Stimulated activated CD4-positive, alpha-beta T cell treated with anti-CD3 and anti-CD28 coated beads, Interleukin-4, amount 100 ng/mL, for 1 hour (primary cell): ENCODE measurements at places on chromosomes 6 and 20.

DNA sequence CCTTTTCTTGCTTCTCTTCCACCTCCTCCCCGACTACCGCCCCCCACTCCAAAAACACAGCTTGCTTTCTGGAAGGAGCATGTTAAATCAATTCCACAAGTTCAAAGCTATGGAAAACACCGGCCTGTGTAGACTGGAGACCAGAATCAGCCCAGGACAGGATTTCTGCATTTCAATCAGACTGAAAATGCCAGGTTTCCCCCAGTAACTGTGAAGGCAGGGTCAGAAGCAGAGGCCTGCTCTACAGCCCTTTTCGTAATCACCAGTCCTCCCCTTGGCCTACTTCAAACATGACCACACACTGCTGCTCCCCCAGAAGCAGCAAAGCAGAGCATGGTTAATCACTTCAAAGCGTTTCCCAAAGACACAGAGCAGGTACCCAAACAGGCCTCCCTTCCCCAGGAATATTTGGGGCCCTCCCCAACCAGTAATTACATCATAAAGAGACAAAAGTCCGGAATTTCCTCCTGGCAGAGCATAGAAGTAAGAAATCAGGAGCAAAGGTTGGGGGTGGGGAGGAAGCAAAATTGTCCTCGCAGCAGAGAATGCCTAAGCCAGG is 38.4 kb downstream of the ZMYND8 start:
- DNase-seq, result no peak

DNA sequence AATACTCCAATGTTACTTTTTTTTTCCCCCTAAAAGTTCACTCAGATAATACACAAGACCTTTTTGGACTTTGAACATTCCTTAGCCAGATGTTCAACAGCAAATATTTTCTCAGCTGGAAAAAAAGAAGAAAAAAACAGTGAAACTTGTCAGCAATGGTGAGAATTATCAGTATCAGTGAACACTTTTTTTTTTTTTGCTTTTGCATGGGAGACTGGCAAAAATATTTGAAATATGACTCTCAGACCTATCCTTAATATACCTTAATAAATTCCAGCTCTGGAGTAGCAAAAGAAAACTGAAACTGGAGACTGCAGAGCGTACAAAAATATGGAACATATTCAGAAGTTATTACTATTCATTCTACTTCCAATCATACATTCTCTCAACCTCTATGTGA is 92.3 kb downstream of the RFPL4B start:
- DNase-seq, result no peak

DNA sequence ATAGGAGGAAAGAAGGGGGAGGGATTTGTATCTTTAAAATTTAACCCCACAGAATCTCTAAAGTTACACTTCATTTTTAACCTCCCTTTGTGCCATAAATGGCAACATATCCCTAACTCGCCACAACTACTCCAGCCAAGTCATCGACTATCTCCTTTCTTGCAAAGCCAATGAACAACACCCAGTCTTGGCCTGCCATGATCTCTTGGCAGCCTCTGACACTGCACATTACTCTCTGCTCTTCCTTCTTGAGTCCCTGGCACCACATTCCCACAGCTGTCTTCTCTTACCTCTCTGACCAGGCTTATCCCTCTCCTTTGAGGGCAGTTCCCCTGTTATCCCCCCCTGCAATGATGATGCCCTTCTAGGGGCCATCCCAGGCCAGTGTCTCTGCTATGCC is 42.5 kb downstream of the MBOAT1 start:
- DNase-seq, result no peak

DNA sequence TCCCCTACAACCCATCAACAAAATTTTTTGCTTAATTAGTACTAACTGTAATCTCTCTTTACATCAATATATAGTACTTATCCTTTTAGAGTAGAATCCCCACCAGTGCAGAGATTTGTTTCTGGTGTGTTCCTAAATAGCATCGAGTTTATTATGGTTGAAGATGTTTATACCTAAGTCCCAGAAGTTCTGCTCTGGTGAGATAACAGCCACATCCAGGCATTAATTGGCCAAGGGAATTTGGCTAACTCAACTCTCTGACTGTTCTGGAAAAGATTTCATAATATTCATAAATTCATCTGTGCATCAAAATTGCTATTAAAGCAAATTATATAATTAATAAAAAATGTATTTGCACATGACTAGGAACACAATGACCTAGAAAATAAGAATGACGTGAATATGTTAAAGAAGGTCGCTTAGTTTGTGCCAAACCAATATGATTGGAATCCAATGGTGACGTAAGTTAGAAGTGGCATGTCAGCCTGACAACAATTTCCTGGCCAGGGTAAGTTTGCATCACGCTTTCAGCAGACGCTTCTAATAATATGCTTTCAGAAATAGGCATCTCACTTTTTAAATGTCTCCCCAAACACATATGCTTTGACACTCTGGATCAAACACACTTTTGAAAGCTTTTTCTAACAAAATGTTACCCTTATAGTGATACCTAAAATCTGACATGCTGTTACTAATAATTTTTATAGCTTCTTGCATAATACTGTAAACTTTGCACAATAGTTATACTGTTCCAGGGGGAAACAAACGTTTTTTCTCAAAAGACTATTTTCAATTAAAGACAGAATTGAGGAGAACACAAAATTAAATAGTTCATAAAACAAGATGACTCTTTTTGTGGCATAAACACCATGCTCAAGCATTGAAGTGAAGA is 236.7 kb downstream of the TENT5A start:
- DNase-seq, result no peak

GRCh38 chr6:21918666-21919065 is 325.1 kb downstream of the SOX4 start:
- DNase-seq, result no peak

DNA sequence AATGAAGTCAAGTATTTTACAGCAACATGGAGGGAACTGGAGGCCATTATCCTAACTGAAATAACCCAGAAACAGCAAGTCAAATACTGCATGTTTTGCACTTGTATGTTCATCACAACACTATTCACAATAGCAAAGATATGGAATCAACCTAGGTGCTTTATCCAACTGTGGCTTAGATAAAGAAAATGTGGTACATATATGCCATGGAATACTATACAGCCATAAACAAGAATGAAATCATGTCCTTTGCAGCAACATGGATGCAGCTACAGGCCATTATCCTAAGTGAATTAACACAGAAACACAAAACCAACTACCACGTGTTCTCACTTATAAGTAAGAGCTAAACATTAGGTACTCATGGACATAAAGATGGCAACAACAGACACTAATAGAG is 91.5 kb upstream of the E2F3 start:
- DNase-seq, result no peak

DNA sequence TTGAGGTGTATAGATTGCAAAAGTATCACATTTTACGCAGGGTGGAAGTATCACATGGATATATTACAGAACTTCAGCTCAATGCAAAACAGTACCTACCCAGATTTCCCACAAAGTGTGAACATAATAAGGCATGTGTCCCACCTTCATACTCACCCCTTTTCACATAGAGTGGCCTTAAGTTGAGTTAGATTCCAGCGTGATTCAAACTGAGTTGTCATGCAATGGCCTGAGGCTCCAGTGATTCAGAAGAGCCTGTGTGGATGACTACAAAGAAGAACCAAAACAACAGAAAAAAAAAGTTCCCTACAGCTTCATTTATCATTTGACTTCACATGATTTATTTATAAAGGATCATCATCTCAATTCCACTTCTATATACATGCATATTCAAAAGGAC is 309.7 kb downstream of the SLC35F1 start:
- DNase-seq, result no peak

- no peak for DNase-seq
These were observed 46.4 kb downstream of the CD109 start for GRCh38 chr6:73742433-73742832.

- DNase-seq, result no peak
These were observed 214.6 kb upstream of the SNX9 start for GRCh38 chr6:157608221-157609075.

- DNase-seq, result no peak
These were observed 7.3 kb upstream of the GJB7 start for GRCh38 chr6:87336367-87336766.

DNA sequence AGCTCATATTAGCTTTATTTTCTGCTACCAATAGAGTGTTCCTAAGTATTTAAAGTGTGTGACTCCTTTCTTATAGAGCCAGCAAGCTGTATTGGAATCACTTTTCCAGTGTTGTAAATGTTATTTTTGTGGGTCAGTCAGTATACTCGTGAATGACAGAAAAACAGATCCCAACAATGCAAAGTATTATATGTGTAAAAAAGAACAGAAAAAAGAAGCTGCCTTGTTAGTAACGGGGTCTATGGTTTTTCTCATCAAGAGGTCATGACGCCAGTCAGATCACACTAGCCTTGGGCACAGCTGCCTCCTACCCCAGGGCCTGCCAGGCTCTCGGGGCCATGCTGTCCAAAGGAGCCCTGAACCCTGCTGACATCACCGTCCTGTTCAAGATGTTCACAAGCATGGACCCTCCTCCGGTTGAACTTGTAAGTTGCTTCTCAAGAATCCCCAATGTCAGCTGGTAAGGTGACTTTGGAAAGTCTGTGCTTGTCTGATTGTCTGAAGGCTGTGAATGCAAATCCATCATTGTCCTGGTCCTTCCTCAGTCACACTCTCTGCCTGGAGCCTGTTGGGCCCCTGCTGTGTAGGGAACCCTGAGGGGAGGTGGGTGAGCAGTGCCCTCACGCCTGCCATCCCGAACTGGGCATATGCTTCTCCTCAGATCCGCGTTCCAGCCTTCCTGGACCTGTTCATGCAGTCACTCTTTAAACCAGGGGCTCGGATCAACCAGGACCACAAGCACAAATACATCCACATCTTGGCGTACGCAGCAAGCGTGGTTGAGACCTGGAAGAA is 9.8 kb downstream of the NELFCD start:
- no peak for DNase-seq

GRCh38 chr6:148837941-148838340 is 91.1 kb downstream of the UST start:
- no peak for DNase-seq

DNA sequence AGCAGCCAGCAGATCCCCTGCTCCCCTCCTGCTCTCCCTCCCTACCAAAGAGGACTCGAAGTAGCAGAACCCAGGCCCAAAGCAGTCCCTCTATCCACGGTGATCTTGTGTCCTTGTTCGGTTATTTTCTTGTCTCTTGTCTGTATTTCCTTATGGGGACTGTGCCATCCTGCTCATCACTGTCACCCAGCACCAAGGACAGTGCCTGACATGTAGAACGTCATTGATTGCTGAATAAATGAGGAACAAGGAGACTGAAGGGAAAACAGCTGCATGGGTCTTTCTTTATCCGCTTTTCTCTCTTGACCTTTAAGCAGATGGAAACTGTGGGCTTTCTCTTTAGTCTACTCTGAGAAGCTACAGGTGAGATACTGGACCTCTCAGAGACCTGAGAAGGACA is 29.4 kb upstream of the ZNF831 start:
- DNase-seq, result no peak

- no peak for DNase-seq
These were observed 15.1 kb upstream of the HCK start for GRCh38 chr20:32036716-32037485.

GRCh38 chr6:30981942-30982772 is 1.4 kb upstream of the MUC21 start:
- DNase-seq, result no peak
